ENCODE measurements at places on chromosomes 11 and 22. TPM values are rescaled to one million over a fixed set of nuclear protein-coding genes. Genes with fewer than 3 reads are reported as not detected.

- no peaks in the 10 kb centered on the region for H3K36me3 ChIP-seq
- no peak overlapping the region for H3K27ac ChIP-seq
- H3K27me3 ChIP-seq: no peaks in the 10 kb centered on the region
- H3K4me1 ChIP-seq: no peaks in the 10 kb centered on the region
Observed at GRCh38 chr11:9210224-9210921, 54.8 kb downstream of the DENND5A start.

The ESAM gene
- 60.6 TPM for total RNA-seq

DNA sequence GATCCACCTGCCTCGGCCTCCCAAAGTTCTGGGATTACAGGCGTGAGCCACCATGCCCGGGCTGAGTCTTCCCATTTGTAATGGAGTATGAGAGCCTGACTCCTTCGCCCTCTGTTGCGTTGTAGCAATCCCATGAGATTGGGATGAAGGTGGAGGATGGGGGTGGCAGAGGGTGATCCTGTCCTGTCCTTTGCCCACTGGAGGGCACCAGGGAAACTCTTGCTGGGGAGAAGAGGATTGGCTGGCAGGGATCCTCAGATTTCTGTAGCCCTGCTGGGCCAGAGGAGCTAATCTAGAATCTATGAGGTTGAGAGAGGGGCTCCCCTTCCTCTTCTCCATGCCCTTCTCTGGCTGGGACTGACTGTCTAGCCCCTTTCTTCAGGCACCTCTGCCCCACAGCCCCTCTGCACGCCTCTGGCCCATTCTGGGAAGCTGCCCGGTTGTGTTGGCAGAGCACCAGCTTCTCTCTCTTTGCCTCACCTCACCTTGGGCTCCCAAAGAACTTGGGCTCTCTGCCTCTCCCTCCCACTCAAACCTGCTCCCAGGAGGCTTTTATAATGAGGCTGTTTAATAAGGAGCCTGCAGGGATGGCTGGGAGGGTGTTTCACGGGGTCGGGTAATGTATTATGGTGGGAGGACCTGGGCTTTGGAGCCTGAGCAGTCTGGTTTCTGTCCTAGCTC, 9.5 kb upstream of the CATSPER1 start:
- H3K27ac ChIP-seq: no peak overlapping the region
- no peaks in the 10 kb centered on the region for H3K36me3 ChIP-seq
- DNase-seq: no peak
- H3K4me1 ChIP-seq: peaks cover 6% of the 10 kb centered on the region
- H3K4me3 ChIP-seq: no peak overlapping the region

The GPR137 gene
- total RNA-seq: 23.5 TPM

DNA sequence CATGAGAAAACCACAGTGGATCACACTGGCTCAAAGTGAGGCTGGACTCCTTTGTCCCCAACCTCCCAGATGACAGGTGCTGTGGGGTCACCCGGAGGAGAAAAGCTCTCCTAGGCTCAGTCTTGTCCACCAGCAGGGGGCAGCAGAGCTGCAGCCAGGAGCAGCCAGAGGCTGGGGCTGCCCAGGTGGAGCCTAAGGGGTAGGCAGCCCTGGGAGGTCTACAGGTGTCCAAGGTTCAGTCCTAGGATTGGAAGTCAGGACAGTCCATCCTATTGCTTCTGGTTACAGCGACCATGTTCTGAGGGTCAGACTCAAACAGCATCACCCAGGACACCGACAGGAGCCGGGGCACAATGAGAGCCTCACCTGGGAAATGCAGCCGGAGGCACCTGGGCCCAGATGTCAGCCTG, 77.6 kb upstream of the IGLL5 start:
- no peak for DNase-seq
- no peaks in the 10 kb centered on the region for H3K4me1 ChIP-seq
- H3K36me3 ChIP-seq: no peaks in the 10 kb centered on the region
- H3K4me3 ChIP-seq: no peak overlapping the region
- H3K27ac ChIP-seq: no peak overlapping the region
- no peaks in the 10 kb centered on the region for H3K27me3 ChIP-seq

GRCh38 chr11:34330653-34331052, 27.2 kb downstream of the ABTB2 start:
- H3K27me3 ChIP-seq: no peaks in the 10 kb centered on the region
- H3K36me3 ChIP-seq: no peaks in the 10 kb centered on the region
- peaks cover 59% of the 10 kb centered on the region for H3K4me1 ChIP-seq
- H3K27ac ChIP-seq: no peak overlapping the region
- DNase-seq: no peak
- H3K4me3 ChIP-seq: no peak overlapping the region

GRCh38 chr11:67680696-67681470, 6.5 kb upstream of the ALDH3B2 start:
- no peak overlapping the region for H3K4me3 ChIP-seq
- no peaks in the 10 kb centered on the region for H3K4me1 ChIP-seq
- H3K36me3 ChIP-seq: no peaks in the 10 kb centered on the region
- no peak overlapping the region for H3K27ac ChIP-seq
- no peak for DNase-seq
- no peaks in the 10 kb centered on the region for H3K27me3 ChIP-seq

- no peak overlapping the region for H3K4me3 ChIP-seq
- no peak overlapping the region for H3K27ac ChIP-seq
- DNase-seq: no peak
- H3K36me3 ChIP-seq: no peaks in the 10 kb centered on the region
Observed at GRCh38 chr22:44682556-44683168, 19.3 kb upstream of the PRR5 start.

The TBCEL gene
- 23.0 TPM for total RNA-seq

The ARHGEF12 gene
- total RNA-seq: 87.2 TPM

Data from right atrium auricular region (tissue), 2 donors.